ENCODE measurements at places on chromosomes 1 and 21.
A peak's percentile ranks its signal among the peaks of the same experiment; 100 is the strongest.

DNA sequence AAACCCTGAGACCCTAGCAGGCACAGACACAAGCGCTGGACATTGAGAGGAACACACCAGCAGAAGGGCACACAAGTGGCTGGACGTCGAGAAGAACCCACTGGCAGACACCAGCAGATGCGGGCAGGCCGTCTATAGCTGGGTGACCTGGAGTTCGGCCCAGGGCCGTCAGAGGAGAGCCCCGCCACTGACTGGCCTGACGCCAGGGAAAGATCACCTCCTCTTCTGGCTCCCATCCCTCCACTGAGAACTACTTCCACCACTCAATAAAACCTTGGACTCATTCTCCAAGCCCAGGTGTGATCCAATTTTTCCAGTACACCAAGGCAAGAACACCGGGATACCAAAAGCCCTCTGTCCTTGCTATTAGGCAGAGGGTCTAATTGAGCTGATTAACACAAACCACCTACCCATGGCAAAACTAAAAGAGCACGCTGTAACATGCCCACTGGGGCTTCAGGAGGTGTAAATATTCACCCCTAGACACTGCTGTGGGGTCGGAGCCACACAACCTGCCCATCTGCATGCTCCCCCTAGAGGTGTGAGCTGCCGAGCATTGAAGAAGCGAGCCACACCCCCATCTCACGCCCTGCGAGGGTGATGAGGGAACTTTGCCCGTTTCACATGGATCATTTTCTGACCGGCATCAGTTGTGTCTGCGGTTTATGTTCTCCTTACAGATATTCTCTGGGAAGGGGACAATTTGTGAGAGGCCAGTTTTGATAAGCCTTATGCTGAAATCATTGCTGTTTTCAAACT is 104.8 kb downstream of the HLX start:
- DNase-seq: no peak

- no peak for DNase-seq
Observed at GRCh38 chr1:26469558-26469957, 2.7 kb upstream of the HMGN2 start.

- no peak for DNase-seq
Observed at GRCh38 chr1:89567797-89568196, 43.2 kb downstream of the LRRC8B start.

GRCh38 chr1:68938051-68938666 is 441.3 kb upstream of the DEPDC1 start:
- DNase-seq: no peak

DNA sequence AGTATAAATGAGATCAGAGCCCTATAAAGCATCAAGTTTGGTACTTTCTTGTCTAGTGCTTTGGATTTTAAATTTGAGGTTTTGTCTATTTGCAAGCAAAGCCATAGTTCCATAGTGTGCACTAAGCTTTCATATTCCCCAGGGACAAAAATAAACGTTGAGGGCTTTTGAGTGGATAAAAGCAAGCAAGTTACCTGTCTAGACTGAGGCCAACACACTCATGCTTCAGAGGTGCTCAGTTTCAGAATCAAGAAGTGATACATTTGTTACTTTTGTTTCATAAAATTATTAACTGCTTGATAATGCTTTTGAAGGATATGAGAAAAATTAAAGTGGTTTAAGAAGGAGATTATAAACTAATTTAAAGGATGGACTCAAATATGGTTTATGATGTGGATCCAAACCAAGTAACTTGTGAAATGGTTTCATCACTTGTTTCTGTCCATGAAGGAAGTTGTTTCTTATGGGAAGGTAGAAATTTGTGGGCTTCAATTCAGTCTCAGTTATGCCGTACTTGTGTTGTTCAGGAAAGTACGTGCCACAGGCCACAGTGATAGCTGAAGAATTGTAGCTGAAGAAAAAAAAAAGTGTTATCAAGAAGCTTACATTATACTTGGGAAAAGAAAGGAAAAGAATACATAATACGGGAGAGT is 71.2 kb downstream of the CHRM3 start:
- DNase-seq: no peak

DNA sequence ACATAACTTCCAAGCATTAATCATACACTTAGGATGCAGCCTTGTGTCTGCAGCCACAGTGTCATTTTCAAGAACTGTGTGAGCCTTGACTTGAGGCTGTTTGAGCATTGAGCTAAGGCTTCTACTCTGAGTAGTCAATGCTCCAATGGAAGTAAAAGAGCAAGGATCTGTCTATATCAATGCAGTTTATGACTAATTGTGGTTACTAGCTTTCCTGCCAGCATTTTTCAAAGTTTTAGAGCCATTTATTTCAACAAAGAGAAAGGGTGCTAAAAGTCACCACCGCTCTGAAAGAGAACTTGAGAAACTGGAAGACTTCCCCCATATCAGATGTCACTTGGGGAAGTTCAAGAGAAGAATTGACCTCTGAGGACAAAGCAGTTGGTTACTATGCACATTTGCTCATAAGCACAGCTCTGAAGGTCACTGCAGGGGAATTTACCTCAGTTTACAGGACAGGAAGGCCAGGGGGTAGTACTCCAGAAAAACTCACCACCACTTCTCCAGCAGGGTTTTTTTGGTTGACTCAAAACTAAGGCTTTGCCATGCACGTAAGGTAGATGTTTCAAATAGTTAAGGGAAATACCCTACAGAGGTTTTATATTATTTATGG is 24.5 kb upstream of the RGS1 start:
- peak; percentile 7 for DNase-seq

DNA sequence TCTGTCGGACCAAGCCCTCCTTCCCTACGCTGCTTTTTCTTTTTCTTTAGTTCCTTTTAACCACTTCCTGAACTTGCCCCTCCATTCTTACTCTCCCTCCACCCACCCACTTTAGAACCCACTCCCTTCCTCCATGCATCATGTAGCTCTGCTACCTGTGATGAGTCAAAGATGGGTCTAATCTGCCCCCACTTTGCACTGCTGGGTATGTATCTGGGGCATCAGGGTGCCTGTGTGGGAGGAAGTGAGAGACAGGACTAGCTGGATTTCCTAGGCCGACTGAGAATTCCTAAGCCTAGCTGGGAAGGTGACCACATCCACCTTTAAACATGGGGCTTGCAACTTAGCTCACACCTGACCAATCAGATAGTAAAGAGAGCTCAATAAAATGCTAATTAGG is 157.7 kb downstream of the SEC16B start:
- DNase-seq: no peak

- peak; percentile 16 for DNase-seq
Observed at GRCh38 chr1:85894651-85895050, 186.4 kb upstream of the ZNHIT6 start.

DNA sequence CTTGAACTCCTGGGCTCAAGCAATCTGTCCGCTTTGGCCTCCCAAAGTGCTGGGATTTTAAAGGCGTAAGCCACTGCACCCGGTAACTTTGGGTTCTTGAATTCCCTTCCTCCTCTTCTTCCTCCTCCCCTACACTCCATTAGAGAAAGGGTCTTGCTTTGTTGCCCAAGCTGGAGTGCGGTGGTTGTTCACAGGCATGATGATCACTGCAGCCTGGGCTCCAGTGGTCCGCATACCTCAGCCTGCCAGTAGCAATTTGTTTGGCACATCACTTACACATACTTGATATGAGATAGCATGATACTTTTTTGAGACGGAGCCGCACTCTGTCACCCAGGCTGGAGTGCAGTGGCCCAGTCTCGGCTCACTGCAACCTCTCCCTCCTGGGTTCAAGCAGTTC is 2.2 kb downstream of the DEGS1 start:
- DNase-seq: no peak

DNA sequence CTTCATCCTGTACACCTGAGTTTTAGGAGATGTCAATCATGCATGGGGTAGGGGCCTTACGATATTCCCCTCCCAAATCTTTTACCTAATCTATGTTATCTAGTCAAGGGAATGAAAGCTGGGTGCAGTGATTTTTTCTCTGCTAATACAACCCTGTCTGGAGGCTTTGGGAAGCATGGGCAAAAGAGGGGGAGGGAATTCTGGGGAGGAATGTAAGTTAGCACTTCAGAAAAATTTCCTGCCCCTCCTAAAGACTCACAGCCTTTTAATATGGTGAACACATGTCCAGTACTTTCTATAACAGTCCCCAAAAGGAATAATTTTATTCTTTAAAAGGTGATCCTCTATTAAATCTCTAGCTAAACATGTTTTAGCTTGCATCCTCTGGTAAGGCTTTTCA is 25.6 kb upstream of the PRELP start:
- no peak for DNase-seq

- DNase-seq: no peak
Observed at GRCh38 chr1:48608882-48609281, 136.9 kb upstream of the SPATA6 start.

- DNase-seq: no peak
Observed at GRCh38 chr21:16422702-16423101, 692.9 kb downstream of the USP25 start.

DNA sequence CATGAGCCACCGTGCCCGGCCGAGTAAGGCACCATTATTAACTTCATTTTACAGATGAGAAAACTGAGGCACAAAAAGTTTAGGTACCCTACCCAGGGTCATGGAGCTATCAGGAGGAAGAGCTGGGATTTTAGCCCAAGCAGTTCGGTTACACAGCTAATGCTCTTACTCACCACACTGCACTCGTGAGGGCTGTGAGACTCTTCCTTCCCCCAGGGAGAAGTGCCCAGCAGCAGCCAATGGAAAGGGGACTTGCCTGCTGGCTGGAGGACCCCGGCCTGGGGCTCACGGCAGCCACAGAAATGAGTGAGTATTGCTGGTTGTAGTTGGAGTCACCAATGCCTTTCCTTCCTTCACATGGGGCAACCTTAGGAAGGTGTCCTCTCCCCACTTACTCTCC is 5.2 kb upstream of the CSF1 start:
- DNase-seq: no peak

DNA sequence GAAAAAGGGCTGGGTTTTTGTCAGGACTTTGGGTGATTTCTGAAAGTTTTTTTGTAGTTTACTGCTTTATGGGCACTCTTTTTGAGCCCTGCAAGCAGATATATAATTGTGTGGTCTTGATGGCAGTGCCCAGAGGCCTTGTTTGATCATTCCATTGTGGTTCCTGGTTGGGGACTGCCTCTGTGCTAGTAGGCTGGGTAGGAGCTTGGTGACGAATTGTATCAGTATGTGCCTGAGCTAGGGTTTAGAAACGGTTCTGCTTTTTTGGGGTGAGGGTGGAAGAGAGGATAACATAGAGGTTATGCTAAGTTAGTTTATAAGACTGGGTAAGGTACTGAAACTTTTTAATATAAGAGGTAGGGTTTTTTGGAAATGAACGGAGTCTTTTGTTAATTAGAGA is 139.7 kb upstream of the ETV3 start:
- DNase-seq: no peak

- DNase-seq: no peak
Observed at GRCh38 chr1:36871146-36871971, 163.0 kb downstream of the GRIK3 start.

- DNase-seq: peak; percentile 49
Observed at GRCh38 chr1:112808861-112809684, 93.9 kb upstream of the PPM1J start.

DNA sequence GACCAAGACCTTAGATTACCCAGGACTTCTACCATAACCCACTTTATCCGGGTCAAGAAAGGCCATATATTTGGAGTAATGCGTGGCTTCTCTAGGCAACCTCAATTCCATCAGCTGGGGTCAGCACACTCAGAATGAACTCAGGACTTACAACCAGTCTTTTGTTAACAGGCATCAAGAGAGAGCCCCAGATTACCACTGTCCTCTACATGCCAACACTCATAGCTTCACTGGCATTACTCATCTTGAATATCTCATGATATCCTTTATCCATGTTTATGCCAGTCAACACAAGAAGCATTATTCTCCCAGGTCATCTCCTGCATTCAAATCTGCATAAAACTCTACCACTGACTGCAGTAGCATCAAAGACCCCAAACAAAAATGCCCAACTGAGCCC is 6.6 kb upstream of the FCGR2A start:
- DNase-seq: no peak

- no peak for DNase-seq
Observed at GRCh38 chr1:184574588-184574987, 180.1 kb downstream of the EDEM3 start.

DNA sequence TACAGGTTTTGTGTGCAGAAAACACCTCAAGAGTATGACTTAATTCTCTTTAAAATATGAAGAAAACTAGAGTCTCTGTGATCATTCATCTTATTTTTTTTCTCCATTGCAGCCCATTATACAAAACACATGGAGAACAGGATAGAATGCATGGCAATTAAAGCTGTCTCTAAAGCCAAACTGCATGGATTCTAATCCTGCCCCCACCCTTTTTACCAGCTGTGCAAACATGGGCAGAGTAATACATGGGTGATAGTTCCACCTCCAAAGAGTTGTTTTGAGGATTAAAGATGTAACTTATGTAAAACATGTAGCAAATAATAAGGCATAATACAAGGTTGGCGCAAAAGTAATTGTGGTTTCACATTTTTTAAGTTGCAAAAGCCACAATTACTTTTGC is 114.4 kb downstream of the CLEC20A start:
- DNase-seq: no peak

GRCh38 chr1:11061652-11062365 is 2.0 kb upstream of the SRM start:
- no peak for DNase-seq

GRCh38 chr1:213526306-213526705 is 461.5 kb upstream of the PROX1 start:
- no peak for DNase-seq

- no peak for DNase-seq
Observed at GRCh38 chr1:33171977-33172813, 9.6 kb downstream of the TRIM62 start.

DNA sequence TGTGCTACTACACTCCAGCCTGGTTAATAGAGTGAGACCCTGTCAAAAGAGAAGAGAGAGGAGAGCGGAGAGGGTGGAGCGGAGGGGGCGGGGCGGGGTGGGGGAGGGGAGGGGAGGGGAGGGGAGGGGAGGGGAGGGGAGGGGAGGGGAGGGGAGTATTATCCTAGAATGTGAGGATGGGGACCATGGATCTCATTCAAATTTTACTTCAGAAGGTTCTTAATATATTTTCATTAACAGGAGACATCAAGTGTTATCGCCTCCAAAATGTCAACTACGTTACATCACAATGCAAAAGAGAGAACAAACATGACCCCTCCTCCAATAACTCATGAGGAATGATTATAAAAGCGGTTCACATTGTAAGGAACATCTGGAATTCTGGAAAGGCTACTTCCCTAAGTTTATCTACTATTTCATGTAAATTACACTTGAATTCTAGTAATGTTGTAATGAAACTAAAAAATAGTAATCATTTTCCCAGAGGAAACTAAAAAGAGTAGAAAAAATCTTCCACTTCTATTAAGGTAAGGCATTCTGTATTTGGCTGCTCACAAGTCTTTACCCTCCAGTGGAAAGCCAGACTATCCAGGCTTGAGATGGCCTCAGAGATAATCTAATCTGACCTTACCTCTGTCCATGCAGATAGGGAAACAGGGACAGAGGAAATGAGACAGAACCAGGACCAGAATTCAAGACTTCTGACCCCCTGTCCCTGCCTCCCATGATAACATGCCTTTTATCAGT is 18.8 kb upstream of the GUCA2A start:
- DNase-seq: no peak

DNA sequence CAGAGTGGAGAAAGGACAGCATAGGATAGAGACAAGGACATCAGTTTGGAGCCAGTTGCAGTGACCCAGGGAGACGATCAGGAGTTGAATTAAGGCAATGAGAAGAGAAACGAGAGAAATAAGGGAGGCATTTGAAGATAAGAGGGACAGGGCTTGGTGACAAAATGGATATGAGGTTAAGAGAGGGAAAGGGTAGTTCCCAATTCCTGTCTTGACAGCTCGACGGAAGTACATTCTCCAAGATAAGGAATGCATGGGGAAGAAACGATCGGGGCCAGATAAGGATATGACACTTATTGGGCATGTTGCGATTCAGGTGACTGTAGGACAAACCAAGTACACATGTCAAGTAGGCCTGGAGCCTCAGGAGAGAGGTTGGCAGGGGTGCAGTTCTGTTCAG is 18.7 kb upstream of the KCNN3 start:
- DNase-seq: no peak

Data from A549 (cell line).